ENCODE measurements at places on chromosomes 13 and 19.

- peak; percentile 70 for DNase-seq
Measured at GRCh38 chr19:49106648-49107135, 7.5 kb upstream of the LIN7B start.

GRCh38 chr13:91722267-91722884 is 324.0 kb downstream of the GPC5 start:
- peak; percentile 18 for DNase-seq

GRCh38 chr13:97548711-97549110 is 114.7 kb downstream of the RAP2A start:
- DNase-seq = no peak

DNA sequence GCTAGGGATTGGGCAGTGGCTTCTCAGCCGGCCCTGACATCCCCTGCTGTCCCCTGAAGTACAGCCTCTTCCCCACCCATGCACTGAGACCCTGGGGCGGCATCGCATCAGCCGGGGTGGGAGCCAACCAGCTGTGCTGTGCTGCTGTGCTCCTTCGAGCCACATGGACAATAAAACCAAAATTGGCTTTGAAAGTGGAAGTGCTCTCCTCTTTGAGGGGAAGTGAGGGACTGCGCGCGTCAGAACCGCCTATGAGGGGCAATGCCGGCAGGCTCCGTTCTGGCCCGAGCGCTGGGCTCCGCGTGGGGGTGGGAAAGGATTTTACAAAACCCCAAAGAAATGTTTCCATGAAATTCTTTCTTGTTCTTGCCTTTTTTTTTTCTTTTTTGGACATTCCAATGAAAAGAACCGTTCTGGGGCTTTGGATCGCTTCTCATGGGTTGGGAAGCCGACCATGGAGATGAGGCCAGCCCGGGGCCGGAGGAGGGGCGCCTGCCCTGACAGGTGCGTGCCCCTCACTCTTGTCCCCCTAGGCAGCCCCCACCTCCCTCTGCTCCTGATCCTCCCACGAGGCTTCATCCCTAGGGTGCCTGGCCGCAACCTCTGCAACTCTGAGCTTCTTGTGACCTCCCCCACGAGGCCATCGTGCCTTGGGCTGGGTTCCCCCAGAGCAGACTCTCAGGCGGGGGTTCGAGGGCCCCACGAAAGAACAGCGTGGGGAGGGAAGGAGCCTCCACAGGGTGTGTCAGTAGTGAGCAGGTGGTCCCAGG is 22.6 kb downstream of the KLHL26 start:
- DNase-seq = no peak

GRCh38 chr13:96036515-96036914 is 16.7 kb downstream of the UGGT2 start:
- DNase-seq = no peak

DNA sequence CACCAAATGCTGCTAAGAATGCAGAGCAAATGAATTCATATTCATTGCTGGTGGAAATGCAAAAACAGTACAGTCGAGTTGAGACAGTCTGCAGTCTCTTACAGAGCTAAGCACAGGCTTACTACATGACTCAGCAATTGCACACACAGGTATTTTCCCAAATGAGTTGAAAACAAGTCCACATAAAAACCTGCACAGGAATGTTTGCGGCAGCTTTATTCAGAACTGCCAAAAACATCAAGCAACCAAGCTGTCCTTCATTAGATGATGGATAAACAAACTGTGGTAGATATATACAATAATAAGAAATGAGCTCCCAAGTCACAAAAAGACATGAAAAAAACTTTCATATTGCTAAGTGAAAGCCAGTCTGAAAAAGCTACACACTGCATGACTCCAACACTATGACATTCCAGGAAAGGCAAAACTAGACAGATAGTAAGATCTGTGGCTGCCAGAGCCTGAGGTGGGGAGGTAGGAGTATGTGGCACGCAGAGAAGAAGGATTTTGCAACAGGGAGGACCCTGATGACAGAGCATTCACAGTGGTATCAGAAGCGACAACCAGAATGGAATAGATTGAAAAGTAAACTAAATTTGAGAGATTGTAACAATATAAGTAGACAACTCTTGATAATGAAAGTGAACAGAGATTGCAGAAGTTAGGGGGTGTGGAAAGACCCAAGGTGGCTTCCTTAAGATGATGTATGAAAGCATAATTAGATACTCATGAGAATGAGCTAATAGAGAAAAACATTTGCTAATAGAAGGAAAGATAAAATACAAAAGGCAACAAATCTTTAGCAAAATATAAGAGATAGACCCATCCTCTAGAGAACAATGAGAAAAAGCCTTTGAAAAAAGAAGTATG is 52.7 kb downstream of the TSC22D1 start:
- no peak for DNase-seq

DNA sequence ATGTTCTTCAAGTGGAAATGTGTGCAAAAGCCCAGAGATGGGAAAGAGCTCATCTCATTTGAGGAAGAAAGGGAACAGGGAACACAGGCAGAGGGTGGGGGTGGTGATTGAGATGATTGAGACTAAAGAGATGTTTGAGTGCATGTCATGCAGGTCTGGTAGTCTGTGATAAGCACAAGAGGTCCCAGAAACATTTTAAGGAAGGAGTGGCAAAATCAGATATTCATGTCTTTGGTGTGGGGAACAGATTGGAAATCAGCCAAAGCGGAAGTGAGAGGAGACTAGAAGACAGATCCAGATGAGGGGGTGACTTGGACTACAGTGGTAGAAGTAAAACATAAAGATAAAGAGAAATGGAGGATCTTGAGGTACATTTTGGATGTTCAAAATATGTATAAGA is 39.4 kb upstream of the DACH1 start:
- no peak for DNase-seq

DNA sequence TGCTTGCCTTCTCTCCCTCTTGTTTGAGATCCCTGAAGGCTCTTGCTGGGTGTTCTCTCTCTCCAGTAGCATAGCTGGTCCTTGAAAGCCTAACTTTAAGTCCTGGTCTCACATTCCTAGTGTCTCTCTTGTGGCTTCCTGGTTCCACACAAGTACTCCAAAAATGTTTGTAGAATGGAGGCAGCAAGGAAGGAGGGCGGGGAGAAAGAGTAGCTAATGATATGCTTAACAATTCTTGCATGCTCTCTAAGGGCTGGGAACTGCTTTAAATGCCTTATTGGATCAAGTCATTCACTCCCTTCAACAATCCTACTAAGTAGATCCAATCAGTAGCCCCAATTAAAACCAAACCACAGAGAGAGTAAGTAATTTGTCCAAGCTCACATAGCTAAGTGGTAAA is 357.3 kb downstream of the KLF5 start:
- no peak for DNase-seq

- no peak for DNase-seq
Measured at GRCh38 chr13:71378961-71379905, 487.8 kb downstream of the DACH1 start.

DNA sequence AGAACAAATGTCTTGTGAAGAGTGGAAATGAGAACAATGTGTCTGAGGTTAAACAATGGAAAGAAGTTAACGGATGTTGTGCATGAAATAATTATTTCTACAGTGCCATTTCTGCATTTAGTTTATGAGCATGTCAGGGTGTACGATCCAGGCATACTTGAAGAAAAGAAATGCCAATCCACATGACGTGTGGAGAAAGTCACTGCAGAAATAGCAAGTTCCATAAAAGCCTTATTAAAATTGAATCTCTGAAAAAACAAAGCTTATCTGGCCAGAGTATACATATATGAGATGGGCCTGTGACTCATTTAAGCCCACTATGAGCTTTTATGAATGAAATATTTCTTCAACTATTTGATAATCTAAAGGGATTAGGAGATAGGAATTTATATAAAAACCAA is 426.1 kb downstream of the EFNB2 start:
- no peak for DNase-seq

GRCh38 chr13:99288089-99288488 is 19.1 kb downstream of the GPR183 start:
- DNase-seq = no peak
